IPS DF 19.7 (cell line): ENCODE measurements at places on chromosomes 7 and 10.

- no peak for DNase-seq
Observed at GRCh38 chr10:66514666-66515065, 411.2 kb upstream of the LRRTM3 start.

- DNase-seq: no peak
Observed at GRCh38 chr7:77811516-77812289, 13.1 kb downstream of the PHTF2 start.

DNA sequence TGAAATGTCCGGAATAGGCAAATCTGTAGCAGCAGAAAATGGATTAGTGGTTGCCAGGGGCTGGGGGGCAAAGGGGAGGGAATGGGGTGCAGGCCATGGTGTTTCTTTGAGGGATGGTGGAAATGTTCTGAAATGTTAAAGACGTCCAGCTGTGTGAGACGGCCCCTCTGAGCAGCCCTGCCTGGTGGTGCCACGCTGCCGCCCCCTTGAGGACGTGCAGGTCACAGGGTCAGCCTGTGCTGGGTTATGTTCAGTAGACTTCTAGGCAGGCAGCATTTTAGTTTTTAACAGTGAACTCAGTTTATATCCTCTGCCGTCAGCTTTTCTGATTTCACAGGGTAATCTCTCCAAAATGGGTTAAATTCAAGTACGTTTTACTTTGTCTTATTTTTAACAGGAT lies 9.4 kb downstream of the NUB1 start:
- no peak for DNase-seq

DNA sequence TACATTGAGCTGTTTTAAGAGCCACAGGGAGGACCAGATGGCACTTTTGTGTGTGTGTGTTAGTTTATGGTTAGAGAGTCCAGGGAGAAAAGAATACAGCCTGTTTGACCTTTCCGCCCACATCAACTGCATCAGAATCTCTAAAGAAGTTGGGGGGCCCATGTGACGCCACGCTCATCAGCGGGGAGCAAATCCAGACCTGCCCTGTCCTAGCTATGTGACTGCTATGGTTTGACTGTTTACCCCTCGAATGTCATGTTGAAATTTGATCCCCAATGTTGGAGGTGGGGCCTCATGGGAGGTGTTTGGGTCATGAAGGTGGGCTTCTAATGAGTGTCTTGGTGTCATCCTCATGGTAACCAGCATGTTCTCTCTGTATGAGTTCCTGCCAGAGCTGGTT lies 128.0 kb downstream of the ADRA2A start:
- no peak for DNase-seq

DNA sequence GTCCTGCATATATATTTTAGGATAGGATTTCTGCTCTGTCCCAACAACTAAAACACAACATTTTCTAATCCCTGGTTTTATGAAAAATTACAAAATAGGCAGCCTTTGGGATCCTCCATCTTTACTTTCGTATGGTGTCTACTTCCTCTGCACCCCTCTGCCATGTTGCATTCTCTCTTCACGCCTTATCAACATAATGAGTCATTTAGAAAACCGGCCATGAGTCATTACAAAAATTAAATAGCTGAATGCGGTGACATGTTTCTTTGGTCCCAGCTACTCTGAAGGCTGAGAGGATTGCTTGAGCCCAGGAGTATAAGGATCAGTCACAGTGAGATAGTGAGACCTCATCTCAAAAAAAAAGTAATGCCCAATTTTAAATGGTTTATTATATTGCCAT lies 148.1 kb upstream of the CELF2 start:
- no peak for DNase-seq

- no peak for DNase-seq
Observed at GRCh38 chr7:83849131-83849530, 200.2 kb upstream of the SEMA3E start.

- no peak for DNase-seq
Observed at GRCh38 chr7:37531225-37531624, 82.6 kb upstream of the ELMO1 start.

DNA sequence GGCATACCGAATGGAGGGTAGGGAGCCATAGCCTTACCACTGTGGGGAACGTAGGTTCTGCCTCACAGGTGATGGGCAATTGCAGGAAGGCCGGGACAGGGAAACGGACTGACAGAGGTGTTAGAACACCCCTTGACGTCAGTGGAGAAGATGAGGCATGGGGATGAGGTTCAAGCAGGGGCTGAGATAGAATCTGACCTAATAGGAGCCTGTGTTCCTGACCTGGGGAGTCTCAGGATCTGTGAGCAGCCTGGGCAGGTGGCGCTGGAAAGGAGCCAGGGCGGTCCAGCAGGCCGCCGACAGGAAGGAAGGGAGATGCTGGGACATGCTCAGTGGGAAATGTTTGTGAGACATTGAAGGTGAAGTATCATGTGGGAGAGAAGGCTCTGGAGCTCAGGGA lies 109.4 kb downstream of the WDFY4 start:
- no peak for DNase-seq

- no peak for DNase-seq
Observed at GRCh38 chr7:94509887-94510581, 425 bp downstream of the CASD1 start.

- DNase-seq: no peak
Observed at GRCh38 chr7:158648168-158648567, 56.4 kb downstream of the NCAPG2 start.

DNA sequence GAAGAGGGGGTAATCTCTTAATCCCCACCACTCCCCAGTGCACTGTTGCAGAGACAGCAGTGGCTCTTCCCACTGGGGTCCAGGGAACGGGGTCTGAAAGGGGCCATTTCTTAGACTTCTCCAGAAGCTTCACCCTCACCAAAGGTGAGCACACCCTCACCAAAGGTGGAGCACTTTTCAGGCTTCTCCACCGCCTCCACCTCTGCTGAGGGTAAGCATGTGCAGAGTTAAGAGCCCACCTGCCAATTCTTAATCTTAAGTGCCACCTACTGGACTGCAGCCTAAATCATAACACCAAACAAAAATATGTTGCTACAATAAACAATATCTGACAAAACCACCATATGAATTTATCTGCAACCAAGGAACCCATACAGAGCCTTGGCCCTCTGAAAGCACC lies 27.0 kb downstream of the SNX13 start:
- DNase-seq: no peak

DNA sequence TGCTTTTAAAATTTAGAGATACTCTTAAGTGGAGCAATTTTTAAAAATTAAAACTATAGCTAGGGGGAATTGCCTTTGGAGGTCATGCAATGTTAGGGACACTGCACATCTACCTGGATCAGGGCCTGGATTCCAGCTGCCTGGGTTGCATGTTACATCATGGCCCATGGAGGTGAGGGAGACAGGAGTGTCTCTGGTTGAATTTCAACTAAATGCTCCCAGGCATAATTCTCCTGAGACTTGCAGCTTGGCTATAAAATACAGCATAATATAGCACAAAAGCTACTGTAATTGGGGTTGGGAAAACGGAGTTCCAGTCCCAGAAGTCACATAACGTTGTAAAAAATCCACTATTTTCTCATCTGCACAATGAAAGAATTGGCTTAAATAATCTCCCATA lies 782.5 kb downstream of the LRMDA start:
- DNase-seq: no peak
